Stimulated activated naive CD4-positive, alpha-beta T cell treated with Interleukin-2 at 50 U/mL for 16 hours (primary cell): ENCODE measurements at places on chromosomes 6 and 20.
A peak's percentile ranks its signal among the peaks of the same experiment; 100 is the strongest.

GRCh38 chr6:15936503-15936902 lies 192.4 kb upstream of the MYLIP start:
- DNase-seq: no peak

GRCh38 chr6:12939314-12939713 lies 222.7 kb downstream of the PHACTR1 start:
- DNase-seq: no peak

DNA sequence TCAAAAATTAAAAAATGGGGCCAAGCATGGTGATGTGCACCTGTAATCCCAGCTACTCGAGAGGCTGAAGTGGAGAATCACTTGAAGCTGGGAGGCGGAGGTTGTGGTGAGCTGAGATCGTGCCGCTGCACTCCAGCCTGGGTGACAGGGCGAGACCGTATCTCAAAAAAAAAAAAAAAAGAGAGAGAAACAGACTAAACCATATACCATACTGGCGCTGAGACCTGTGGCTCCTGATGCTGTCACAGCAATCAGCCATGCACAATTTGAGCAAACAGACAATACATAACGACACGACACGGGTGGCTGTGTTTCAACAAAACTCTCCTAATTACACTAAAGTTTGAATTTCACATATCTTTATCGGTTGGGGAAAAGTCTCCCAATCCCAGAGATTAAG lies 14.9 kb upstream of the CBFA2T2 start:
- no peak for DNase-seq

- DNase-seq: no peak
Observed at GRCh38 chr6:112113918-112114317, 26.5 kb downstream of the FAM229B start.

- no peak for DNase-seq
Observed at GRCh38 chr6:43861212-43861894, 91.3 kb downstream of the VEGFA start.

DNA sequence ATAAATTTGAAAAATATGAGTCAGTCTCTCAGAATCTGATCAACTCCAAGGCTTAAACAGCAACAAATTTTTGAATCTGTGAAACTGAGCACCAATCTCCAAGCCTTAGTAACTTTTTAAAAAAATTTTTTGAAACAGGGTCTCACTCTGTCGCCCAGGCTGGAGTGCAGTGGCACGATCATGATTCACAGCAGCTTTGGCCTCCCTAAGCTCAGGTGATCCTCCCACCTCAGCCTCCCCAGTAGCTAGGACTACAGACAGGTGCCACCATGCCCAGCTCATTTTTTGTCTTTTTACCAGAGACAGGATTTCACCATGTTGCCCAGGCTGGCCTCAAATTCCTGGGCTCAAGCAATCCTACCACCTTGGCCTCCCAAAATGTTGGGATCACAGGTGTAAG lies 207.9 kb upstream of the TCF21 start:
- DNase-seq: no peak

DNA sequence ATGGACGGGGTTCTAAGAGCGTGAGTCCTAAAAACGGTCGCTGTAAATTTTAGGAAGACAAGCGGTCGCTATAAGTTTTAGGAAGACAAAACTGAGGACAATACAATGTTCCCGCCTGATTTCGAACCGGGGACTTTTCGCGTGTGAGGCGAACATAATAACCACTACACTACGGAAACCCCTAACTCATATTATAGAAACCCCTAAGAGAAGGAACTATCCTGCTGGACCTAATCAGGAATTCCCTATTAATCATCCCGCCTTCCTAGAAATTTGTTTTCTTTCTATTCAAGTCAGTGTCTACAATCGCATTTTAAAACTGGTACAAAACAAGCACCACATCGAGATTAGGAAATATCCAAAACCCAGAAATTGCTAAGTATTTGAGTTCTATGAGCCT lies 183.8 kb downstream of the OR2B2 start:
- no peak for DNase-seq

GRCh38 chr20:33686984-33687366 lies 790 bp upstream of the E2F1 start:
- DNase-seq: no peak

GRCh38 chr6:16493112-16493511 lies 254.7 kb downstream of the GMPR start:
- no peak for DNase-seq

- DNase-seq: no peak
Observed at GRCh38 chr20:45051204-45052060, 49.5 kb downstream of the KCNS1 start.

GRCh38 chr6:15791448-15792181 lies 128.8 kb upstream of the DTNBP1 start:
- no peak for DNase-seq

- DNase-seq: no peak
Observed at GRCh38 chr6:148934539-148934938, 187.7 kb downstream of the UST start.

DNA sequence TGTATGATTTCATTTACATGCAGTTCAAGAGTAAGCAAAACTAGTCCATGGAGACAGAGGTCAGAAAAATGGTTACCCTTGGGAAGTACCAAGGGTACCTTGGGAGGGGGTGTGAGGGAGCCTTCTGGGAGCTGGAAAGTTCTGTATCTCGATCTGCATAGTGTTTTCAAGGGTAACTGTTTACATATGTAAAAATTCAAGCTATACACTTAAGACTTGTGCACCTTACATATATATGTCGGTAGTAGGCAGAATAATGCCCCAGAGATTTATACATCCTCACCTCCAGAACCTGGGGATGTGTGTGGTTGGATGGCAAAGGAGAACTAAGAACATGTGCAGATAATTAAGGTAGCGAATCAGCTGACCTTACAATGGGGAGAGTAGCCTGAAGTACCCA lies 31.0 kb downstream of the GABRR2 start:
- no peak for DNase-seq

GRCh38 chr6:27650620-27651370 lies 177.9 kb upstream of the ZNF184 start:
- DNase-seq: peak; percentile 4

GRCh38 chr20:47574616-47575364 lies 73.1 kb downstream of the NCOA3 start:
- DNase-seq: no peak
